ENCODE measurements at places on chromosomes 2 and 18.

DNA sequence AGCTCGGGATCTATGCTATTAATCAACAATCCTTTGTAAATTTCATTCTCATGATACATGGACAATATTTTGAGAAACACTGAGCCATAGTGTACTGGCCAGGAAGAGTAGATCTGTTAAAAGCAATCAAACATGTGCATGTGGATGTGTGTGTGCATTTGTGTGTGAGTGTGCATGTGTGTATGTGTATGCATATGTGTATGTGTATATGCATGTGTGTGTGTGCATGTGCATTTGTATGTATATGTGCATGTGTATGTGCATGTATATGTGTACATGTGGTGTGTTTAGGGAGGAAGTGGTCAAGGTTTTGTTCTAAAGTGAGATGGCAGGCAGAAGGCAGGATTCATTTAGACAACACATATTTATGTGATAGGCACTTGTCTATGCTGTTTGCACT, 623.8 kb downstream of the ADCYAP1 start:
- no peak for DNase-seq

DNA sequence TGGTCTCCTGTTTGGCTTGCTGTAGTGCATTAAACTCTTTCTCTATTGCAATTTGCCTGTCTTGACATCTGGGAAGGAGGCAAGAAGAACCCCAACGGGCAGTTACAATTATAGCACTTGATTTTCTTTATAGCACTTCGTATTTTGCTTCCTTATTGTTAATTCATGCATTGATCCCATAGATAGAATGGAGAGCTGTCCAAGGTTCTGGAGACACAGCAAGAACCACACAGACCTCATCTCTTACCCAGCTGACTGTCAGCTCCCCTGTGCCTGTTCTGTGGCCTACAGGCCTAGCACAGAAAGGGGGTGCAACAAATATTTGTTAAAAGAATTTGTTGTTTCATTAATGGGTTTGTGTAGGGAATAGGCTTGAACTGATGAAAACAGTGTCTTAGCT, 194.3 kb downstream of the GALNT1 start:
- no peak for DNase-seq

DNA sequence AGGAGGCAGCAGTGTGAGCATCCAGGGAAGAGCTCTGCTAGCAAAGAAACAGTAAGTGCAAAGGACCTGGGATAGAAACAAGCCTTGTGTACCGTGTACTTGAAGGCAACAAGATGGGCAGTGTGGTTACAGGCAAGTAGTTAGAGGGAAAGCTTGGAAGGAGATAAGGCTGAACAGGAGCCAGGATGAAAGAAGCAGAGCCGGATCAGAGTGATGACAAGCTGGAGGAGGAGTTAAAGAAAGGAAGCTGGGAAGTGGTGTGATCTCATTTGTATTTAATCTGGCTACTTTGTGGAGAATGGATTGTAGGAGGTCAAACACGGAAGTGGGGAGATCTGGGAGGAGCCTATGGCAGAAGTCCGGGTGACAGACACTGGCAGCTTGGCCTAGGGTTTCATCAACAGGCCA, 44.7 kb upstream of the VPS54 start:
- DNase-seq: no peak

DNA sequence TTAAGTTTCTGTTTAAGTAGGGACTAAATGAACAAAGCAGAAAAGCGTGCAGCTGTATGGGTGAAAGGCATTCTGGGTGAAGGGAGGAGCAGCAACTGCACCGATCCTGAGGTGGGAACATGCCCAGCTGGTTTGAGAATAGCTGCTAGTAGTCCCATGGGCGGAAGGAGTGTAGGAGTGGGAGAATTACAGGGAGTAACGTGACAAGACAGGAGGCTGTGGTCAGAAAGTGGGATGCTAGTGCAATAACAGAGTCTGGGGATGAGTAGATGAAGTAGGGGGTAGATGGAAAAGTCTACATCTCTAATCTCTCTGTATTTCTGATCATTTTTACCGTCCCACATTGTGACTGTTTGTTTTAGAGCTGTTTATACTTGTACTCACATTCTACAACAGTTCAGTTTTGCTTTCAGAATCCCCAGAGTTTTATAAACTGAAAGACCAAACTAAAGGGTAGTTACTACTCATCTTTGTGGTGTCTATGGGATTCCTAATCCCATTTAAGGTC, 118.9 kb downstream of the LCLAT1 start:
- no peak for DNase-seq

- no peak for DNase-seq
Observed at GRCh38 chr2:160205505-160205904, 5.4 kb upstream of the ITGB6 start.

Measured in HuH-7 (cell line).